ENCODE measurements at places on chromosomes 16 and 17. TPM values are rescaled to one million over a fixed set of nuclear protein-coding genes. Genes with fewer than 3 reads are reported as not detected.
A peak's percentile ranks its signal among the peaks of the same experiment; 100 is the strongest.

- ATAC-seq = no peak
Observed at GRCh38 chr16:64158941-64159588, 962.8 kb downstream of the CDH11 start.

Gene RAB11FIP4
- 10.3 TPM for total RNA-seq

Gene KRT24
- 10.0 TPM for total RNA-seq

GRCh38 chr17:8673612-8674011 lies 43.1 kb upstream of the MYH10 start:
- ATAC-seq = no peak

GRCh38 chr16:27181019-27181790 lies 22.1 kb upstream of the KDM8 start:
- peak; percentile 35 for ATAC-seq

GRCh38 chr16:21653571-21653970 lies 1.2 kb upstream of the IGSF6 start:
- no peak for ATAC-seq

- ATAC-seq = peak; percentile 91
Observed at GRCh38 chr17:77233635-77234334, 93.0 kb downstream of the SEC14L1 start.

DNA sequence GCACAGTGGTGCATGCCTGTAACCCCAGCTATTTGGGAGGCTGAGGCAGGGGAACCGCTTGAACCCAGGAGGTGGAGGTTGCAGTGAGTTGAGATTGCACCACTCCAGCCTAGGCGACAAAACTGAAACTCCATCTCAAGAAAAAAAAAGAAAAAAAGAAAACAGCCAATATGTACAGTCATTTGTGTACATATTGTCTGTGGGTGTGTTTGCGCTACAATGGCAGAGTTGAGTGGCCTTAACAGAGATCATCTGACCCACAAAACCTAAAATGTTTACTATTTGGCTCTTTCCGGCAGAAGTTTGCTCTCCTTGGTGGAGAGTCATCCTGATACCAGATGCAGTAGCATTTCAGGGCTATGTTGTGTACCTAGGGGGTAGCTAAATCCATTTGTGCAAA lies 57.9 kb downstream of the ARSG start:
- no peak for ATAC-seq

GRCh38 chr16:3461151-3461550 lies 17.7 kb downstream of the NAA60 start:
- ATAC-seq = no peak

GRCh38 chr17:4502466-4503154 lies 3.9 kb downstream of the SPNS2 start:
- ATAC-seq = no peak

GRCh38 chr17:76922967-76923366 lies 54.8 kb downstream of the MGAT5B start:
- ATAC-seq = no peak

DNA sequence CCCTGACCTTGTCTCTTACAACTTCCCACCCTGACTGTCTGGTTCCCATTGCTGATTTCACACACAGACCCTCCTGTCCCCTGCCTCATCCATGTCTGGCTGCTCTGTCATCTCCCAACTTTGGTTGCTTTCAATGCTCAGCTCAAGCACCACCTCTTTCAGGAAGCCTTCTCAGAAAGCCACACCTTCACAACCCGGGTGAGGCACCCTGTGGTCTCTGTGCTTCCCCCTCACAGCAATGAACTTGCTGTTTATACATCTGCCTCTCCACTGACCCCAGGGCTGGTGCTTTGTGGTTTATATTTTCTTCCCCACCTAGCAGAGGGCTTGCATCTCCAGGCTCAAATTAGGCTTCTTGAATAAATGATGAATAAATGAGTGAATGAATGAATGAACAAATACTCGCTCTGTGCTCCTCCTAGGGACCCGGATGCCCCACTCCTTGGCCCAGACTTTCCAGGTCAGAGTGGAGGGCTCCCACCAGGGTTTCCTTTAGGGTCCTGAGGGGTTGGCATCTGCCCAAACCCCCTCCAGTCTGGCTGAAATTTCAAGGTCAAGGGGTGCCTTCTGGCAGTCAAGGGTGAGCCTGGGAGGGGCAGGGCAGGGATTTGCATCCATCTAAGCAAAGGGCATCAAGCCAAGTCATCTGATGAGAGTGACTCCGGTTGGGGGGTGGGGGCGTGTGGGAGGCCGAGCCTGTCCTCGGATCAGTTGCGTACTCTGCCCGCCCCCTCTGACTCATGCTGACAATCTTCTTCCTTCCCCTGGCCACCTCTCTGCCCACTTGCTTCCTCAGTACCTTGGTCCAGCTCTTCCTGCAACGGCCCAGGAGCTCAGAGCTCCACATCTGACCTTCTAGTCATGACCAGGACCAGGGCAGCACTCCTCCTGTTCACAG lies at the start of gene ITGAX:
TSS of gene ITGAX (plus strand) at position 783 of the 898 bp plus-strand sequence. CDS start at position 862, 79 bp downstream.
- ATAC-seq = peak; percentile 38

DNA sequence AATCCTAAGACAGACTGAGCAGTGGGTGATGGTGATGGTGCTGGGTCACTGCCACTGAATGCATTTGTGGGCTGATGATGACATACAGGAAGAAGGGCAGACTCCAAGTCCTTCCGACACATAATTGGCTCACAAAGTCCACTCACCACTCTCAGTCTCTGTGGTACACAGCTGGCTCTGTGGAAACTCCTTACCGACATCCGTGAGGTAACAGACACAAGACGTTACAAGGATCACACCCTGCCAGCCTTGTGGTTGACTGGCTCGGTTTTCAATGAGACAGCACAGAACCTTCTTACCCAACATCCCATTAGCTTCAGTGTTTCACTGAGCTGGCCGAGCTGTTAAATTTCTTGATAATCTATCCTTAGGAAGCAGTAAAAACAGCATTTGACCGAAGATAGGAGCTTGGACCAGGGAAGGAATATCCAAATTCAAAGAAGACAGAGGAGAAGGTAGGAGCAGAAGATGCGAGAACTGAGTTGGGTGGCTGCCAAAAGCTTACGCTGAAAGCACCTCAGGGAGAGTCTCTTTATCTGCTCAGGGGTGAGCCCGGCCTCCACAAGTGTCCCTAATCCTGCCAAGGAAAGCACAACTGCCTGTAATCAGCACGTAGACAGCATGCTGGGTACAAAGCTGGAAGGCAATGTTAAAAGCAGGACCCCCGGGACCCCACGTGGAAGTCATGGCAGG lies 5.5 kb upstream of the MXRA7 start:
- peak; percentile 42 for ATAC-seq

Gene GRN
- 767 TPM for total RNA-seq

- peak; percentile 78 for ATAC-seq
Observed at GRCh38 chr17:32461853-32462617, 17.7 kb downstream of the PSMD11 start.

DNA sequence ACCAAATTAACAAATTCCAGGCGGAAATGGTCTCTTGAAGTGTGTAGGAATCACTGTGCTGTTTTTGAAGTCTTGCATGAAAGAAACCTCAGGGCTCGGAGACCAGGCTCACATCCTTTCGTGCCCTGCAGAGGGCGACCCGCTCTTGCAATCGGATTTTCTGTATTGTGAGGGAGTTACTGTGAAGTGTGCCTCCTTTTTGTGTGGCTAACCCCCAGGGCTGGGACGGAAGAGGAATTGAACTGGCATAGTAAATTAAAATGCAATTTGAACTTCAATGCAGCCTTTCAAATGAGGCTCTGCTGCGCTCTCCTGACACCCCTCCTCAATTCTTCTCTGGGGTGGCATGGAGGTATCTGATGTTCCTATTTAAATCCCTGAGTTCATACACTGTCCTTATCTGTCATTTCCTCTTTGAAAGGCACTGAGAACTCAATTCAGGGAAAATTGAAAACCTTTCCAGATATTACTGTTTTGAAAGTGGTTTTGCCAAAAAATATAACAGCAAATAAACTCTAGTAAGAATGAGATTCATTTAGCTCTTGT lies 51.5 kb upstream of the MGAT5B start:
- peak; percentile 36 for ATAC-seq

Gene SLC6A2
- not detected for total RNA-seq

DNA sequence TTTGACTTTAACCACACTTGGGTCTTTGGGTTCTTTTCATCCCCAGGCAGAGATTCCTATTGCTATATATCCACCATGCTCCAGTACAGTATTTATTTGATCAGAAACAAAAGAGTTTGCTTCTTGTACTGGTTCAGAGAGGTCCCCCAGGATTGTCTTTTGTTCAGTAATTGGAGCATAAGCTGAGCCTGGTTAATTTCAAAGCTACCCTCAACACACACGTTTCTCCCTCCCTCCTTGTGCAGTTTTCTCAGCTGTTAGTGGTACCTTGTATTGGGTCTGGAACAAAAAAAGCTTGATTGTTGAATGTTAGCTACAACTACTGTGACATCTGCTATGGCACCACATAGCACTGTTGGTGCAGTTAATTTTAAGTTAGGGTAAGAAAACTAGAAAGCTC lies 50.0 kb downstream of the NUP93 start:
- ATAC-seq = no peak

Gene ZCCHC14
- total RNA-seq = 11.4 TPM

Gene TP53TG3
- total RNA-seq = not detected

DNA sequence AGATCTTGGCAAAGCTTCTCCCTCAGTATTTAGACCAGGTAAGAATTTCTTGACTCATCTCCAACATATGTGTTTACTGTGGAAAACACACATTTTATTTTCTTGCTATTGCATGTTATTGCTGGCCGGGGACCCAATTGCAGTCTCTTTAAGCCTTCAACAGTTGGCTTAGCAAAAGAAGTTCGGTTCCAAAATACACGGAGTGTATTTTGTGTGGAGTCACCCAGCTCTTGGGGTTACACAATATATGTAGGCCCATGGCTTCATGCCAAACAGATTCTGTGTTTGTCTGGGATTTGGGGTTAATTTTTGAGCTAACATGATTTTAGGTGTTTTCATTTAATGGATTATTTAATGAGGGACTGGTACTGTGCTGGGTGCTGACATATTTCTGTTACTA lies 4.0 kb downstream of the ALDH3A2 start:
- ATAC-seq = no peak

DNA sequence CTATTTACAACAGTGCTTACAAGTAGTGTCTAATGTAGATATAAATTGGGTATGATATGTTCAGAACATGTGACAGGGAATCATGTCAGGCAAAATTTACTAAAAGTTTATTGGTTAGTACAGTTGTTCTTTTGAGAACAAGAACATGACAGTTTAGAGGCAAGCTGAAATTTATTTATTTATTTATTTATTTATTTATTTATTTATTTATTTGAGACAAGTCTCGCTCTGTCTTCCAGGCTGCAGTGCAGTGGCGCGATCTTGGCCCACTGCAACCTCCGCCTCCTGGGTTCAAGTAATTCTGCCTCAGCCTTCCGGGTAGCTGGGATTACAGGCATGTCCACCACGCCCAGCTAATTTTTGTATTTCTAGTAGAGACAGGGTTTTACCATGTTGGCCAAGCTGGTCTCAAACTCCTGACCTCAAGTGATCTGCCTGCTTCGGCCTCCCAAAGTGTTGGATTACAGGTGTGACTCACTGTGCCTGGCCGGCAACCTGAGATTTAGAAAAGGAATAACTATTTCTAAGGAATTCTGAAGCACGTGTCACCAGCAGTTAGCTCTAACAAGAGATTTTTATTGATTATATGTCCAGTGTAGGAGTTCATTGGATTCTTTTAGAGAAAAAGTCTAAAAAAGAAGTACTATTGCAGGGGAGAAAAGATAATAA lies 24.9 kb downstream of the MRTFB start:
- ATAC-seq = no peak

All from esophagus mucosa (tissue), 1 donor.